Activated CD4-positive, alpha-beta T cell treated with anti-CD3 and anti-CD28 coated beads, Interleukin-2, amount 10 ng/mL, durations not matched to agents 24 days and 14 days (primary cell): ENCODE measurements at places on chromosomes 16 and 17.
A peak's percentile ranks its signal among the peaks of the same experiment; 100 is the strongest.

DNA sequence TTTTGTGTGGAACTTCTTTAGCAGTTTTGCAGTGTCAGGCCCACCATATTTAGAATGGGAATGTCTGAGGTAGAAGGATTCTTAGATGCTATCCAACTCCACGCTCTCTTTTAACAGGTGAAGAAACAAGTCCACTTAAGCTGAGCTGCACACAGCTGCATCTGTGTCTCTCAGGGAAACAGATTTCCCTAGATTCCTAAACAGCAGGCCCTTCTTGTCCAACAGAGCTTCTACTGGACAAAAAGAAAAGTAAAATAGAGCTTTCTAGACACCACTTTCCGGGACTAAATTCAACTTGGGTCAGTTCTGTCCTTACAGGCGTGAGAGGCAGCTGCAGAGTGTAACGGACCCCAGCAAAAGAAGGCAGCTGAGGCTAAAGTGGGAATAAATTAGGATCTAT lies 51.7 kb downstream of the SNX11 start:
- no peak for DNase-seq

DNA sequence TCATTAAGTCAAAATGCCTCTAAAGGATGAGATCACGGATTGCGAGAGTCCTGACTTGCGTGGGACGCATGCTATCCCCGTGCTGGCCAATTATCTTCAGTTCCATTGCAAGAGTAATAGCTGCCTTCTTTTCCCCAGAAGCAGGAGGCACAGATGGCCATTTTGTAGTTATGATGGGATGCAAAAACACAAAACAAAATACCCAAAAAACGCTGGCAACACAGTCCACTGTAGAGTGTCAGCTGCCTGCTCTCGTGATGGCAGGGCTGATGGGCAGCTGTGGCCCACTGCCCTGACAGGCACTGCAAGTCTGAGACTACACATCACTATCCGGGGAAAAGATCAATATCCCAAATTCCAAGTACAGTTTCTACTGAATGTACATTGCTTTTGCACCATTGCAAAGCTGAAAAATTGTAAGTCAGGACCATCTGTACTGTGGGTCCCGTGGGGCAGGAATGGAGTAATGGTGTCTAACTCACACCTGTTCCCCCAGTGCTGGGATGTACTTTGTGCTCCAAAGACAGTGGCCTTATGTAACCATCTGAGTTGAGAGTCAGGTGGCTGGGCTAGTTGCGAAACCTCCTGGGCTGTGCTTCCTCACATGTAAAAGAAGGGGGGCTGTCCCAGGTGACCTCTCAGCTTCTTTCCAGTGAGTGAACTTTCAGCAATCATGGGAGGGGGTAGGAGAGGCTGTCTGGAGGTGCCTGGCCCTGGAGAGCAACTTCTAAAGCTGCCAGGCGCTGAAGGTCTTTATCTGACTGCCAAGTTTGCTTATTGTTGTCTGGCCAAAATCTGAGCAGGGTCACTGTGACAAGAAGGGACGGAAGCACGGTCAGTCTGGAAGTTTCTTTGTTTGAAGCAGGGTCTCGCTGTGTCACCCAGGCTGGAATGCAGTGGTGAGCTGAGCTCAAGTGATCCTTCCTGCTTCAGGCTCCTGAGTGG lies 4.7 kb downstream of the SLC47A1 start:
- DNase-seq, result no peak

DNA sequence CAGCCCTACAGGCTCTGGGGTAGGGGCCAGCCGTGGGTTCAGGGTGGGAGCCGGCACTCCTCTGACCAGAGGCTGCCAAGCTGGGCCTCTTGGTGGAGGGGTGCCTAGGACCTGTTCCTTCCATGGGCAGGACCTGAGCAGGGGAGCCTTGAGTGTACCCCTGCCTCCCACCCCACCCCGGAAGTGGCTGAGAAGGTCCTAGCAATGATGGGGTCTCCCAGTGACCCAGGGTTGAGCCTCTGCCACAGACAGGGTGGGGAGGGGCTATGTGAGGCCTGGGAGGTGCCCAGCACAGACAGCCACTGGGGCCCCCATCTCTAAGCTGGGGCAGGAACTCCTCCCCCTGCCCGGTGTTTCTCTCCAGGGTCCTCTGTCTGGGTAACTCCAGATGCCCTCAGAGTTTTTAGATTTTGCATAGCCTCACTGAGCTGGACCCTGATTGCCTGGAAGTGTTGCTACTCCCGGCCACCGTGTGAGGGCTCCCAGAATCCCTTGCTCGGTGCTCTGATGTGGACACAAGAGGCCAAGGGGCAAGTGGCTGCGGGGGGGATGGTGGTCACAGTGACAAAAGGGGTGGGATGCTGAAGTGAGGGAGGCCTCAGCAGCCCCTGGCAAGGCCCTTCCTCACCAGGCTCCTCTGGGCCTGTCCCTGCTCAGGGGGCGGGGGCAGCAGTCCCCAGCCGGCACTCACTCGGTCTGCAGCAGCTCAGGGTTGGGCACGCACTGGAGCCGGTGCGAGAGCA lies 6.4 kb upstream of the MTSS2 start:
- no peak for DNase-seq

DNA sequence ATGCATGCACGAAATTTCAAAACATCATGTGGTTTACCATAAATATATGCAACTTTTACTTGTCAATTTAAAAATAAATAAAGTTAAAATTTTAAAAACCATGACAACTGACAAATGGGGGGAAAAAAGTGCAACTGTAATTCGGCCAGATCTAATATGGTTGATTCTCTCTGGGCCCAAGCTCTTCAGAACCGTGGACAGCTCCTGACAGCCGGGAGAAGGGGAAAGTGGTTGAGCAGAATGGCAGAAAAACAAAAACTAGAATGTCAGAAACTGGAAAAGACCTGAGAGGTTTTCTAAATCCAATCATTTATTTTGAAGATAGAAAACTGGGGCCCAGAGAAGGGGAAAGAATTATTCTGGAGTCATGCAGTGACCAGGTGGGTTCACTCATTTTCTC lies 126.6 kb downstream of the TMEM132E start:
- peak; percentile 78 for DNase-seq

DNA sequence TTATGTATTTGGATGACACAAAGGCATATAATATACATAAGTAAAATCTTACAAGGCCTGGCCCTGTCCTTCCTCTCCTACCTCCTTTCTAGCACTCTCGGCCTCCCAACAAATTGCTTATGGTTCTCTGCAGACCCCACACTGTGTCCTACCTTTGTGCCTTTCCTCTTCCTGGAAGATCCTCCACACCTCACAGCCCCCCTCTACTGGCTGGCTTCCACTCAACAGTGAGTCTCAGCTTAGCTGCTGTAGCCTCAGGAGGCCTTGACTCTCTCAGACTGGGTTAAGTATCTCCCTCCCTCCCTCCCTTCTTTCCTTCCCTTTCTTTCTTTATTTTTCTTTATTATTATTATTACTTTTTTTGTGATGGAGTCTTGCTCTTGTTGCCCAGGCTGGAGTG lies 8.3 kb upstream of the SLC52A1 start:
- DNase-seq, result no peak

DNA sequence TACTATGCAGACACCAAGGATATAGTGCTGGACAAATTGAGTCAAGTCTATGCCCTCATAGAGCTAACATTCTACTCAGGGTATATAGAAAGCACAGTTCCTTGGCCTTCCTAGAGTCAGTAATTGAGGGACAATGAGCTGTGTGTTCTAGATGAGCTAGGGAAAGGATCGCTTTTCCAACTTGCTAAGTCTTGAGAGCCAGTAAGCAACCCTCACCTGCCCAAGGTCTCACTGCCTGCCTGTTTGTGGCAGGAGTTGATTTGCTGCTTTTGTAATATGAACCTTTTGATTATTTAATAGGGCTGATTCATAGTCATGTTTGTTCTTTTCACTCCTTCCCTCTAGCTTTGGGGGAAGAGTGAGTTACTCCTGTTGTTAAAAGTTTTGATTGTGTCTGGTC lies 6.5 kb downstream of the DDX42 start:
- DNase-seq, result no peak

DNA sequence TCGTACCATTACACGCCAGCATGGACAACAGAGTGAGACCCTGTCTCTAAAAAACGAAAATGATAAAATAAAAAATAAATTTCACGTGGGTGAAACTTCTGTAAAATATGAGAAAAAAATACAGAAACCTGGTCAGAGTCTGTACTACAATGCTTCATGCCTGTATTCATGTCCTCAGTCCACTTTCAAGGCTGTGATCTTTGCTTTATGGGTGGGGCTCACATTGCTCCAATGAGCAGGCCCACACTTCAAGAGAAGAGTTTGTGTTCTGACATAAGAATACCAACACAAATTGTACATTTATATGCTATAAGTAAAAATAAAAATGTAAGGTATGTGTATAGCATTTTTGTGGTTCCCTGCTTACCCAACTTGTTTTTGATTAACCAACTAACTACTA lies 32.2 kb upstream of the ABCA3 start:
- no peak for DNase-seq

DNA sequence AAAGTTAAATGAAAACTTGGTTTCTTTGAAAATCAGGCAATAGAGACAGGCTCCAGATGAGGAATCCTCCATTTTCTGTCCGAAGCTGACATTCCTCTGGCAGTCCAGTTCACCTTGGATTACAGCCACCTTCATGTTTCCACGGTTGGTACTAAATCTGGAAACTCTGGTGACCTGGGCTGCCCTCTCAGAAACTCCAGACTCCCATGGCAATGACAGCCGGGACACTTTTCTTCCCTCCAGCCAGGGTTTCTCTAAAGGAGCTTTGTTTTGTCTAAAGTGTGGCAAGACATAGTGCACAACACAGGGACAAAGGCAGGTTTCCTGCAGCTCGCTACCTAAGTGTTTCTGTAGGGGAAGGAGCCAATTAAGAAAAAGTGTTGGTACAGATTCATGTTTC lies 36.0 kb downstream of the CLUAP1 start:
- no peak for DNase-seq
